Activated CD4-positive, alpha-beta T cell treated with anti-CD3 and anti-CD28 coated beads, Interleukin-2, amount 50 U/mL, for 48 hours (primary cell): ENCODE measurements at places on chromosomes 6 and 20.

GRCh38 chr6:133957227-133957626 lies 4.2 kb downstream of the TBPL1 start:
- no peak for DNase-seq

GRCh38 chr6:44475779-44476434 lies 88.4 kb downstream of the CDC5L start:
- DNase-seq, result peak; percentile 79

DNA sequence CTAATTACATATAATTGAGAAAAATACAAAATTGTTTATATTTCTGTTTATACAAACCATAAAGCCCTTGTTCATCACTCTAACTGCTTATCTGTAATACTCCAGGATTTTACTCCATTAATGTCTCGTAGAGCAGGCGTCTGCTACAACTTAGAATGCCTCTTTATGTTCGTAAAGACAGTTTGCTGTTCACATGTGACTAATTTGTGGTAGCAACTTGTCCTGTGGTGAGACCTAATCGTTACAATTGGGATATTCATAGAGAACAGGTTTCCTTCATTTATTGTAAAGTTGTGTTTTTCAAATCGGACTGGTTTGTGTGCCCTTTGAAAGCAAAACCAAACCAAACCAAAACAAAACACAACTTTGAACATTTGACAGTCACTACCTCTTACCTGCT lies 149.7 kb downstream of the ASCC3 start:
- DNase-seq, result no peak

GRCh38 chr6:1013656-1014430 lies 298.1 kb upstream of the FOXQ1 start:
- DNase-seq, result no peak

DNA sequence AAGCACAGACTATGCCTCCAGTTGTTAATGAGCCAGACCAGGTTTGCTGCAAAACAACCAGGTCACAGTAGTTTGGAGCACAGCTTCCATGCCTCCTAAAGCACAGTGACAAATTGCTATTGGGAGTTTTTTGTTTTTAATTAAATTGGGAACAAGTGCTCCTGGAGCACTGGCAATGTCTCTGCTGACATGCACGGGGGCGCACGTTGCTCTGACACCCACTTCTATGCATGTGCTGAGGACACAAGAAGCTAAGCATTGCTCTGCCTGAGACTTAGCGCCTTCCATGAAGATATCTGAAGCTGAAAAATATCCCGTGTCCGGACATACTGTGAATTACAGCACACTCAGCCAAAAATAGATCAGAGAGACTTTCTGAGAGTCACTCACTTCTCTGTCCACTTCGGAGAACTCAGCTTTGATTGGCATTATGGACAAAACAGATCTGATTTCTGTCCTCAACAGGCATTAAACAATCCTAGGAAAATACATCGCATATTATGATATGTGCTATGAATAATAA lies 18.6 kb upstream of the GGTLC1 start:
- no peak for DNase-seq

- DNase-seq, result peak; percentile 75
These were observed 1.2 kb upstream of the HMGA1 start for GRCh38 chr6:34235307-34236130.

DNA sequence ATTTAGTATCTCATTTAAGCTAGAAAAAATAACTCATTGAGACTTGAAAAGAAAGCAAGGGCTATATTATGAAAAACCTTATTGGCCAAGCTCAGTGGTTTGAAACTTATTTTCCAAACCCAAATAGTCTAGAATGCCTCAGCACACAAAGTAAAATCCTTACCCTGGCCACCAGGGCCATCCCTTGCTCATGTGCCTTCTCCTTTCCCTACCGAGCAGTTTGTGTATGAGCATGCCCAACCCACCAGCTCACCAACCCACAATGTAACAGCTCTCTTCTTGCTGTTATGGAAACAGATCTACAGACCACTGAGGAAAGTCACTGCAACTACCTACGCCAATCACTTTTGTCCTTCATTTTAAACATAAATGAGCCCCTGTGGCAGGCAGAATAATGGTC lies 79.6 kb upstream of the CARMIL1 start:
- no peak for DNase-seq

DNA sequence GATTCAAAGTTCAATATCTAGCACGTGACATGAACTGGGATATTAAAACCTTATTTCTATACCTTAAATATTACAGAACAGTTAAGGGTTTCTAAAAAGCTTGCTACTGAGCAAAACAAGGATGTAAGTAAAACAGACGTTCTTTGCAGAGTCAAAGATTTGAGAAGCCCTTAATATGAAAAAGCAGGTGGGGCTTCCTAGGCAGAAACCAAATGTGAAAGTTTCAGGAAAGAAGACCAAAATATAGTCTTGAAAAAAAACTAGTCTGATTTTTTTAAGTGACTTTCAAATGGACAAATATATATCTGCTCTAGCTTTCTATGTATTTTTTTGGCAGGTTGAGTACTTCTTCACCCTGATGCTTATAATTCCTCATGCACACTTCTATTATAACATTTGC lies 63.2 kb downstream of the TNFRSF21 start:
- no peak for DNase-seq

GRCh38 chr6:47207261-47207660 lies 102.4 kb downstream of the TNFRSF21 start:
- DNase-seq, result no peak

DNA sequence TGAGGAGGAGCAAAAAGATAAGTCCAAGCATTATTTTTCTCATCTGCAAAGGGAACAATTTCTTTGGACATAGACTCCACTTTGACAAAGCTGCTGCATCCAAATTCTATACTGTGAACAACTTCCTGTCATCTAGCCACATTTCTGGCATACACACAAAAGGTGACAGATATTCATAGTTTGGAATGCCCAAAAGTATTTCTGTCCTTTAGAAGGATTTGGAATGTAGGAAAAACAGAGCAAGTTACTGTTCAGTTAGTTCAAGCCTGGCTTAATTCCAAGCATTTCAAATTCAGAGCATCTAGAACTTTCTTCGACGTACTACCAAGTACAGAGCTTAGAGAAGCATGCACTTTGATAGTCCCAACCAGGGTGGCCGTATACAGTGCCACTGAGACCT lies 134.0 kb downstream of the PDE7B start:
- DNase-seq, result no peak

DNA sequence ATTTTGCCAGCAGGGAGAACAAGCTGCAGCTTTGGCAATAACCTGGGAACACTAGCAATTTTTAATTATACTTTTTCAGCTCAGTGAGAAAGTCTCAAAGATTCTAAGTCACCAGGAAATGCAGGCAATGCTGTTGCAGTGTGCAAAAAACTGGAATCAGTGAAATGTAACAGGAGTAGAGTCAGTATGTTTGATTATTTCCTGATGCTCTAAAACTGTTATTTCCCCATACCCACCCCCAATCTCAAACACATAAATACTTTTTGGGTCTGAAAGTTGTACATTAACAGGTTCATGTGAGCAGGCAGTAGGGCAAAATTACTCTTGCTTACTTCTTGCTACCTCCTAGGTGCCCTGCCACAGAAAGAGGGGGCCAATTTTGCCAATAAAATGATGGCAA lies 65.4 kb upstream of the BEND6 start:
- DNase-seq, result no peak

DNA sequence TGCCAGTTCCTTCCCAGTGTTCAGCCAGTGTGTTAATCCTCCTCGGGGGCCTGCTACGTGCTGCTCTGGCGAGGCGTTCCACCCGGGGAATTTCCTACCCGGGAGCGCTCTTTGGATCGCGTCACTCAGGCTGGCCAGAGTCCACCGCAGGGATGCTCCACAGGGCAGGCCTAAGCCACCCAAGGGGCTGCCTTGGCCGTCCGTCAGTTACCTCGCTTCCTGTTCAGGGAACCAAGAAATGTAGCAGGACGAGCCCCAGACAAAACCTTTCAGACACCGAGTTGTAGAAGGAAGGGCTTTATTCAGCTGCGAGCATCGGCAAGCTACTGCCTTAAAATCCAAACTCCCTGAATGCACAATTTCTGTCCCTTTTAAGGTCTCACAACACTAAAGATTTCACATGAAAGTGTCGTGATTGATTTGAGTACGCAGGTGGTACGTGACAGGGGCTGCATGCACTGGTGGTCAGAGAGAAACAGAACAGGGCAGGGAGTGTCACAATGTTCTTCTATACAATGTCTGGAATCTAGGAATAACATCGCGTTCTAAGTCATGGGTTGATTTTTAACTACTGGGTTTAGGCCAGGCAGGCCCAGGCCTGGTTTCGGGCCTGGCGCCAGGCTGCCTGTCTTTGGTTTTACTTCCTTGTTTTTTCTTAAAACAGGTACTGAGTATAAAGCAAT lies 15.7 kb upstream of the POU5F1 start:
- no peak for DNase-seq

- DNase-seq, result peak; percentile 43
These were observed 395.5 kb upstream of the RUNX2 start for GRCh38 chr6:44932651-44933091.
